Endothelial cell (in vitro differentiated cells): ENCODE measurements at places on chromosomes 12 and 14. TPM values are rescaled to one million over a fixed set of nuclear protein-coding genes. Genes with fewer than 3 reads are reported as not detected.

DNA sequence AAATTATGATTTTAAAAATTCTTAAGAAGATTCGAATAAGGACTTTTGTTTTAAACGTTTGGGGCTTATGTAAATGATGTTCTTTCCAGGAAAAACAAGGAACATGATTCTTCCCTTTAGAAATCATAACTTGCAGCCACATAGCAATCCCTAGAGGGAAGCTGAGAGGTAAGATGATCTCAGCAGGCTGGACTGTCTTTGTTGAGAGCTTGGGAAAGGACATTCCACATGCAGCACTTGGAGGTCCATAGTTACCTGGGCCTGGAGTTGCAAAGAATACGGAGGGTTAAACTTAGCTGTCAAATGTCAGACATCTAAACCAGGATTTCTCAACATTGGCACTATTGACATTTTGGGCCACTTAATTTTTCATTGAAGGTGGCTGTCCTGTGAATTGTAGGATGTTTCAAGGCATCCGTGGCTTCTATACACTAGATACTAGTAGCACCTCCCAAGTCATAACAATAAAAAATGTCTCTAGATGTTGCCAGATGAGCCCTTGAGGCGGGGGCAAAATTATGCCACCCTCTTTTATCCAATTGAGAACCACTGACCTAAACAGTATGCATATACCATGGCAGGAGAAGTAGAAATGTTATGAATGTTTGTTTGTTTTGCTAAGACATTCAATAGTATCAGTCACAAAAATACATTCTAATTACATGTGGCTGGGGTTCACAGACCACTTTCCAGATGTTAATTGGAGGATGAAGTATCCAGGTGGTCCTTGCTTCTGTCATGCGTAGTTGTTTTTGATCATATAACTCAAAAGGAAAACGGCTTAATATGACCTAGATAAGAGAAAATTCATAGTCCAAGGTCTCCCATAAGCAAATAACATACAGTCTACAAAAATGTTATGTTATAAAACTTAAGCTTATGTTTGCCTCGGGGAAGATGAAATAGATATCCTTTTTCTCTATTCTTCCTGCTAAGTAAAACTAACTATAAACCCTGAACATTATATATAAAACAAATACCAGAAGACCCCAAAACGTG, 30.5 kb downstream of the TTC6 start:
- DNase-seq = no peak

GRCh38 chr12:26416550-26416949, 221.2 kb downstream of the SSPN start:
- DNase-seq = no peak

DNA sequence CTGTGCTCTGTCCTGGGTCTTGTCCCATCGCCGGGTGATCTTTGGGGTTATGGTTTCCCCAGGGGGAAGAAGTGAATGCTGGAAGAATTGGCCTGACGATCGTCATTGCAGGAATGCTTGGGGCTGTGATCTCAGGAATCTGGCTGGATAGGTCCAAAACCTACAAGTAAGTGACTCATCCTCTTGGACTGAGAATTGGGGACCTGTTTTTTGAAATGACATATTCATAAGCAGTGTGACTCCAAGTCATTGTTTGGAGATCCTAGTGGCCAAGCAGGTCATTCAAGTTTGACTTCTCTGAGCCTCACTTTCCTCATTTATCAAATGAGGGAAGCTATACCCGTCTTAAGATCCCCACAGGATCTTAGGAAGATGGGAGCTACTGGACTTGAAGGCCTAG, 25.8 kb downstream of the ERG28 start:
- DNase-seq = no peak

DNA sequence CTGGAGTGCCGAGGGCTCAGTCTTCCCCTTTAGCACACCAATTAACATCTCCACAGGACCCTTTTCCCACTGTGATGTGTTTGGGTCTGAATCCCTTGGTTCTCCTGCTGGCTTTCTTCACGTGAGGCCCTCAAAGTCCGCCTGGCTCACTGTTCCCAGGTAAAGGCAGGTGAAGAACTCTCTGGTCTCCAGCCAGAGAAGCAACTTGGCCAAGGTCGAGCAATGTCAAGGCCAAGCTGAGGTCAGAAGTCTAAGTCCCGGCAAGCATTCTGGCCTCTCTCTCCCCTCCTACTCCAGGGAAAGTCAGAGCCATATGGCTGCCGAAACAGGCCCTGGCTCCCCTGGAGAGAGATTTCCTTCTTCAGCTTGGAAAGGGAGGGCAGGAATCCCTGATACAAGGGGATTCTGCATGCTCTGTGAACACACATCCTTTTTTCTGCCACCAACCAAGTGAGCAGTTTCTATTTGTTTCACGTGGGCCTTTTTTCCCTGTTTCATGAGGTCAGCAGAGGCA, 61.4 kb upstream of the ESRRB start:
- DNase-seq = no peak

LAG3 gene
- total RNA-seq = 7.6 TPM

- no peak for DNase-seq
These were observed 319.4 kb downstream of the EGLN3 start for GRCh38 chr14:33631441-33631840.

DNA sequence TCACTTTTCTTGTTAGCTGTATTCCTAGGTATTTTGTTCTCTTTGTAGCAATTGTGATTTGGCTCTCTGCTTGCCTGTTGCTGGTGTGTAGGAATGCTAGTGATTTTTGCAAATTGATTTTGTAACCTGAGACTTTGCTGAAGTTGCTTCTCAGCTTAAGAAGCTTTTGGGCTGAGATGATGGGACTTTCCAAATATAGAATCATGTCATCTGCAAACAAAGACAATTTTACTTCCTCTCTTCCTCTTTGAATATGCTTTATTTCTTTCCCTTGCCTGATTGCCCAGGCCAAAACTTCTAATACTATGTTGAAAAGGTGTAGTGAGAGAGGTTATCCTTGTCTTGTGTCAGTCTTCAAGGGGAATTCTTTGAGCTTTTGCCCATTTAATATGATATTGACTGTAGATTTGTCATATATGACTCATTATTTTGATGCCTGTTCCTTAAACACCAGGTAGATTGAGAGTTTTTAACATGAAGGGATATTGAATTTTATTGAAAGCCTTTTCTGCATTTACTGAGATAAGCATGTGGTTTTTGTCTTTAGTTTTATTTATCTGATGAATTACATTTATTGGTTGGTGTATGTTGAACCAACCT, 26.7 kb downstream of the CLECL1 start:
- DNase-seq = no peak

GRCh38 chr12:24853094-24853493, 95.8 kb downstream of the BCAT1 start:
- DNase-seq = no peak

CFAP54 gene
- total RNA-seq = 2.5 TPM

- DNase-seq = no peak
These were observed 165.7 kb downstream of the CAND1 start for GRCh38 chr12:67434671-67435370.

DNA sequence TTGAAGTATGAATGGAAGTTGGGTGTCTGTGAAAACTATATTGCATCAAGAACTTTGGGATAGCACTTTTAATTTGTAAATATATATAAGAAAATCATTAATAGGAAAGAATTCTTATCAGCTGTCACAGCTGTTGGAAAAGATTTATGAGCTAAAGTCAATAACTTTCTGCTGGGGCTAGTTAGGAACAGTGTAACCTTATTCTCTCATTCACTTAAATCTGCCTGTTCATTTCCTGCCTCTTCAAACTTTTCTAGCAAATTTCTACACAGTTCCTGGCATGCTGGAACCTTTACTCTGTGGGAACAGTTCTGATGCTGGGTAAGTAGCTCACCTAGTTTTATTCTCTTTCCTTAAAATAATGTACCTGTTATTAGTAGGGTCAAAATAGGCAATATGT, 109.9 kb downstream of the SCN8A start:
- no peak for DNase-seq

GRCh38 chr12:122785503-122785902, 11.1 kb downstream of the CCDC62 start:
- DNase-seq = no peak

DNA sequence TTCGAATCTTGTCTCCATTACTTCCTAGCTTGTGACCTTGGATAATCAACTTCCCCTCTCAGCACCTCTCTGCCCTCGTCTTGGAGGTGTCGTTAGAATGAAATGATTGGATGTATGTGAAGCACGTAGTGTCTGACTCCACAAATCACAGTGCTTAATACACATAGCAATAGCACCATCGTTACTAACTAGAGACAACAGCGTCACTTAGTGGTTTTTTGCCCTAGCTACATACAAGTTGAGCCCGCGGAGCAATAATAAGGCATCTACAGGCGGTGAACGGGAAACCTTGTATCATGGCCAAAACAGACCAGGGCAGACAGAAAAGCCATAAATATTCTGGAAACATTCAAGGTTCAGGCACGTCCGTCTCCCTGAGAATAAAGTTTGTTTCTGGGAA, 154.9 kb downstream of the ASCL4 start:
- DNase-seq = no peak

UNC119B gene
- 35.0 TPM for total RNA-seq

- no peak for DNase-seq
These were observed 3.5 kb upstream of the ANKRD52 start for GRCh38 chr12:56261503-56262232.
